ENCODE measurements at places on chromosomes 6 and 20. TPM values are rescaled to one million over a fixed set of nuclear protein-coding genes. Genes with fewer than 3 reads are reported as not detected.
A peak's percentile ranks its signal among the peaks of the same experiment; 100 is the strongest.

The GRM1 gene
- 0.23 TPM for total RNA-seq

The C6orf58 gene
- 0.82 TPM for total RNA-seq

The SCGN gene
- 0.85 TPM for total RNA-seq

The CTNNBL1 gene
- total RNA-seq, result 84.8 TPM

- H3K27ac ChIP-seq, result no peak overlapping the region
- no peak overlapping the region for H3K4me3 ChIP-seq
- no peaks in the 10 kb centered on the region for H3K36me3 ChIP-seq
- no peaks in the 10 kb centered on the region for H3K27me3 ChIP-seq
- no peaks in the 10 kb centered on the region for H3K4me1 ChIP-seq
- DNase-seq, result no peak
These were observed 206.0 kb downstream of the ERMARD start for GRCh38 chr6:169957351-169957963.

DNA sequence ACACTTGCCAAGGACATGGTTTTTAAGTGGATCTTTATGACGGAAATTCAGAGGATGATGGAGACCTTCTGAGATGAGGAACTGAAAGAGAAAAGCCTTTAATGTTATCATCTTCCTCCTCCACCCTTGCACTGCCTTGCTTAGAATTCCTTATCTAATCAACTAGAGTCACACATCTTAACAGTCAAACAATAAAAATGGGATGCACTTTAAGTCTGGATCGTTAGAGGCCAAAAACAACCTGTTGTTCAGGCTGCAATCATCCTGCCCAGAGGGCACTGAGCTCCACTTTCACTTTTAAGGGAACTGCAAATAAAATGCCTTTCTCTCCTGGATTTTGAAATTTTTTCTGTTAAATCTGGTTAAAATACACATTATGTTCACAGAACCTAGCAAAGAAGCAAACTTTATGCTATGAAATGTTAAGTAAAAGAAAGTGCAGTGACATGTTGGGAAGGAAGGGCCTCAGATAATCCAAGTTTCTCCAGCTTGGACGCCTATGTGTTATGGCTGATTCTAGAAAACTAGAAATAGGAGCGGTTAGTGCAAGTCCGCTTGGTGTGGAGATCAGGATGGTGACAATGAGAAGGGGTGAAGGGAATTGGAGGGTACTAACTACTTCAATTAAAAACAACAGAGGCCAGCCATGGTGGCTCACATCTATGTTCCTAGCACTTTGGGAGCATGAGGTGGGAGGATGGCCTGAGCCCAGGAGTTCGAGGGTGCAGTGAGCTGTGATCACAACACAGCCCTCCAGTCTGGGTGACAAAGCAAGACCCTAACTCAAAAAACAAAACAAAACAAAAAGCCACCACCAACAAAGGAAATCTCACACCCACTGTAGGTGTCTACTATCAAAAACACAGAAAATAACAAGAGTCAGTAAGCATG, 66.4 kb upstream of the KIF13A start:
- H3K4me1 ChIP-seq, result peaks cover 11% of the 10 kb centered on the region
- H3K27me3 ChIP-seq, result peaks cover 4% of the 10 kb centered on the region
- H3K36me3 ChIP-seq, result no peaks in the 10 kb centered on the region

GRCh38 chr6:36651659-36652379, 26.7 kb upstream of the CDKN1A start:
- no peak overlapping the region for H3K4me3 ChIP-seq
- H3K27ac ChIP-seq, result no peak overlapping the region
- H3K4me1 ChIP-seq, result peaks cover 27% of the 10 kb centered on the region
- H3K27me3 ChIP-seq, result no peaks in the 10 kb centered on the region
- no peak for DNase-seq

- H3K36me3 ChIP-seq, result no peaks in the 10 kb centered on the region
- DNase-seq, result no peak
- H3K27me3 ChIP-seq, result no peaks in the 10 kb centered on the region
- no peaks in the 10 kb centered on the region for H3K4me1 ChIP-seq
- no peak overlapping the region for H3K4me3 ChIP-seq
- no peak overlapping the region for H3K27ac ChIP-seq
These were observed 598.2 kb upstream of the MAP3K7 start for GRCh38 chr6:91185072-91185471.

GRCh38 chr6:35569011-35569461, 56.3 kb upstream of the TULP1 start:
- peaks cover 5% of the 10 kb centered on the region for H3K27me3 ChIP-seq
- peak; percentile 42 for DNase-seq
- H3K36me3 ChIP-seq, result no peaks in the 10 kb centered on the region
- no peak overlapping the region for H3K4me3 ChIP-seq

DNA sequence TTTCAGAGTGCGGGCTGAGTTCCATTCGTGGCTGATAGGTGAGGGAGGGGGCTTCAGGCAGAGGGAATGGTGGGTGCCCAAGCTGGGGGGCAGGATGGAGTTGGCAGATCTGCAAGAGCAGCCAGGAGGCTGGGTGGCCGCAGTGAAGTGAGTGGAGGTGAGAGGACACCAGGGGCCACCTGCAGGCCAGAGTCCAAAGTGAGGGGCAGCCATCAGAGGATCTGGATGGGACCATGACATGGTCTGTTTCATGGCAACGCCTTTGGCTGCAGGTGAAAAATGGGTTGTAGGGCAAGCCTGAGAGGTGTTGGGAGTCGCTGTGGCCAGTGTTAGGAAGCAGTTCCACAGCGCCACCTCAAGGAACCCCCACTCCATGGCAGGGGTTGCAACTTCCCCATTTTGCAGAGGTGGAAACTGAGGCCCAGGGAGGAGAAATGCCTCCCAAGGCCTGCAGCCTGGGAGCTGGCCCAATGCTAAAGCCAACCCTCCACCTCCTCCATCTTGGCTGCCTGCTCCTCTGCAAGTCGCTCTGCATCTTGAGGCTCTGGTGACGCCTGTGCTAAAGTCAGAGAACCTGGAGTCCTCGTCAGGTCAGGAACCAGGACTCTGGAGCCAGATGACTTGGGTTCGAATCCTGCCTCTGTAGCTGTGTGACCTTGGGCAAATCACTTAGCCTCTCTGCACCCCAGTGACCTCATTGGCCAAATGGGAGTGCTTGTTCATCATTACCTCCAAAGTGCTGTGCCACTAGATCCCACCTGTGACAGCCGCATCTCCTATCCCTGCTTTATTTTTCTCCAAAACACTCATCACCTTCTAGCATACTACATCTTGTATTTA, 153.8 kb downstream of the CEBPB start:
- no peaks in the 10 kb centered on the region for H3K36me3 ChIP-seq
- H3K4me1 ChIP-seq, result peaks cover 24% of the 10 kb centered on the region
- peaks cover 6% of the 10 kb centered on the region for H3K27me3 ChIP-seq
- no peak for DNase-seq

- H3K27ac ChIP-seq, result peak overlapping the region; percentile 54
- peaks cover 14% of the 10 kb centered on the region for H3K4me1 ChIP-seq
- peak overlapping the region; percentile 37 for H3K4me3 ChIP-seq
- H3K27me3 ChIP-seq, result peaks cover 3% of the 10 kb centered on the region
- H3K36me3 ChIP-seq, result peaks cover 66% of the 10 kb centered on the region
- no peak for DNase-seq
These were observed 79.2 kb downstream of the PRND start for GRCh38 chr20:4800676-4801449.

- H3K27ac ChIP-seq, result peak overlapping the region; percentile 38
- DNase-seq, result no peak
- H3K4me1 ChIP-seq, result peaks cover 57% of the 10 kb centered on the region
- peaks cover 20% of the 10 kb centered on the region for H3K36me3 ChIP-seq
- H3K4me3 ChIP-seq, result peak overlapping the region; percentile 32
These were observed 27.8 kb downstream of the FYN start for GRCh38 chr6:111845441-111845871.

Measured in endothelial cell (in vitro differentiated cells).